Aorta (tissue), 5 donors: ENCODE measurements at places on chromosomes 1 and 21. TPM values are rescaled to one million over a fixed set of nuclear protein-coding genes. Genes with fewer than 3 reads are reported as not detected.

DCST2 gene
- polyA plus RNA-seq, result 5.6 TPM

SPOCD1 gene
- 12.3 TPM for polyA plus RNA-seq

KIF21B gene
- polyA plus RNA-seq, result 0.31 TPM

COL9A2 gene
- 27.7 TPM for polyA plus RNA-seq

ZSCAN20 gene
- polyA plus RNA-seq, result 2.2 TPM

PLXNA2 gene
- 2.9 TPM for polyA plus RNA-seq

GNAT2 gene
- polyA plus RNA-seq, result not detected

TSPAN1 gene
- 26.5 TPM for polyA plus RNA-seq

CD5L gene
- not detected for polyA plus RNA-seq

B3GALT2 gene
- 0.50 TPM for polyA plus RNA-seq

PDZK1IP1 gene
- polyA plus RNA-seq, result 1.3 TPM

KLF17 gene
- 0.15 TPM for polyA plus RNA-seq
